AG10803 (cell line): ENCODE measurements at places on chromosomes 13 and 19.
A peak's percentile ranks its signal among the peaks of the same experiment; 100 is the strongest.

DNA sequence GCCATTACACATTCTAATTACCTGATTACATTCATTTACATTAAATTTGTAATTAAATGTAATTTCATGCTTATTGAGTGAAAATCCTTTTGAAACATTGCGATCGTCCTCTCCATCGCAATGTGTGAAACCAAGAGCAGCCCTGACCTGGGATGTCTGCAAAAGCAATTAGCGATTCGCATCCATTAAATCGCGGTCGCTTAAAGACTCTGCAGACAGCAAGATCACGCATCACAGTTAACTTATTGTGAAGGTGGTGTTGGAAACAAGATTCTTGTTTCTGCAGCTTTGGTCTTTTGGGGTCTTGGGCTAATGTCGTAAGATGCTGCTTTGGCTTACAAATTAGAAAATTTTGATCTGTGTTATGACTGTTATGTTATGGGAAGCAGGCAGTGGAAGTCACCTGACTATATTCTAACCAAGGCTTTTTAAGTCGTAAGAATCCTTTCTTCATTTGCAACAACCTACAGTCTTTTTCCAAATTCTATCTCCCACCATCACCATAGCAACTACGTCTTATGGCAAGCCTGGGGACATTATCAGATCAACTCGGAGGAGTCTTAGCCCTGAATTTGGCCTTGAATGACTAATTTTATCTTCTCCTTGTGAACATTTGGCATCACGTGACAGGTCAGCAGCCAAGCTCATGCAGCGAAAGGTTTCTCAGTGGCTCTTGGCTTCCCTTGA, 142.8 kb upstream of the SOX1 start:
- DNase-seq, result no peak

GRCh38 chr13:100409132-100409531, 179.5 kb downstream of the GGACT start:
- no peak for DNase-seq

- no peak for DNase-seq
Measured at GRCh38 chr13:112032186-112032993, 34.6 kb upstream of the SOX1 start.

DNA sequence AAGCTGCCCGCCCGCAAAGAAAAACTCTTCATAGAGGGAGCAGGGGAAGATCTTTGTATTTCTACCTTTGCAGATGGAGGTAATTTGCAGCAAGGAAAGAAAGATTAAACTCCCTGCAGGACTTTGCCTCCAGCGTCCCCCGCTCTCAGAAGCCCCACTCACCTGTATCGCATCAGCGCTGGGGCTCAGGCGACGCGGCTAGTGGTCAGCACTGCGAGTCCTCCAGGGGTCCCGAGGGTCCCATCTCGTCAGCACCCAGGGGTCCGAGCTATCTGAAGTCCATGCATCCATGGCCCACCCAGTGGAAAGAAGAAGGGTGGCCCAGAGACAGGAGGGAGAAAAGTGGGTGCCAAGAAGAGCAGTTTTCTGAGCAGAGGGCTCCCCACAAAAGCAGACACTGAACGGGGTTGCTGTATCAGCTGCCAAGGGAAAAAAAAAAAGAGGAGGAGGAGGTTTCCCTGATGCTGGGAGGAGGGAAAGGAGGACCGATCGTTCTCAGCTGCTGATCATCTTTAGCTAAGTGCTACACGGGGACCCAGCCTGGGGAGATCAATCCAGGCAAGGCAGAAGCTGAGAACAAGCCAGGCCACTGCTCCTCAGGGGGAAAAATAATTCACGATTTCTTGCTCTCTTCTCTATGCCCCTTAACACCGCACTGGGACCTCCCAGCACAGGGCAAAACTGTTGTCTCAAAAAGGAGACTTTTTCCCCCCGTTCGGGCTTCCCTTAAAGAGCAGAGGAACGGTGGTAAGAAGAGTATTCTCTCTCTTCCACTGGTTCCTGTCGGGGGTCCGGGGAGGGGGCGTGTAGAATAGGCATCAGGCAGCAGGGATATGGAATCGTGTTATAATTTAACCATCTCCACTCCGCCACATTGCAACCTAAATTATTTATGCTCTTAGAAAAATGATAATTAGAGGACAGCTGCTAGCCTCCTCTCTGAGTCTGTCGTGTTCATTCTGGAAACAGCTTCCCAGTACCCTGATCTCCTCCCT, 117.7 kb upstream of the CACNA1A start:
- no peak for DNase-seq

- no peak for DNase-seq
Measured at GRCh38 chr19:1938071-1938470, 2.9 kb upstream of the CSNK1G2 start.

DNA sequence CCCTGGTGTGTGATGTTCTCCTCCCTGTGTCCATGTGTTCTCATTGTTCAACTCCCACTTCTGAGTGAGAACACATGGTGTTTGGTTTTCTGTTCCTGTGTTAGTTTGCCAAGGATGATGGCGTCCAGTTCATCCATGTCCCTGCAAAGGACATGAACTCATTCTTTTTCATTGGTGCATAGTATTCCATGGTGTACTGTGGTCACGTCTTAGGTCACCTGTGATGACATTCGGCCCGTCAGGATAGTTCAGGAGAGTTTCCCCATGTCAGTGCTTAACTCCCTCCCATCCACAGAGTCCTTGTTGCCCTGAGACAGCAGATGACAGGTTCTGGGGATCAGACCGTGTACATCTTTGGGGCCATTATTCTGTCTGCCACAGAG, 8.6 kb downstream of the ZNF444 start:
- DNase-seq, result no peak

DNA sequence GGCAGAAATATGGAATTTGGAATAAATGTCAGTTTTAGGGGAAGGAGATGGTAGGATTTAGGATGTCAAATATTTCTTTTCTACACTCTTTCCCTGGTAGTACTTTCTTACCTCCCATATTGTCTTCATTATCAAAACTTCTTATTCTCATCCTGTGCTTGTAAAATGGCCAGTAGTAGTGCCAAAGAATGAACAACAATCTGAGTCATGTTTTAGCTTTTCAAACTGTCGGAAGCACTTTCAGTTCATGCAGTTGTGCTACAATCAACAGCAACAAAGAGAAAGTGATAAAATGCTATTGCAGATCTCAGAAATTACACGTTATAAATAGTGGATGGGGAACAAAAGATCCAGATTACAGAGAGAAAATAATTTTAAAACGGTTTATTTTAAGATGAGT, 193.7 kb upstream of the RXFP2 start:
- DNase-seq, result peak; percentile 70

DNA sequence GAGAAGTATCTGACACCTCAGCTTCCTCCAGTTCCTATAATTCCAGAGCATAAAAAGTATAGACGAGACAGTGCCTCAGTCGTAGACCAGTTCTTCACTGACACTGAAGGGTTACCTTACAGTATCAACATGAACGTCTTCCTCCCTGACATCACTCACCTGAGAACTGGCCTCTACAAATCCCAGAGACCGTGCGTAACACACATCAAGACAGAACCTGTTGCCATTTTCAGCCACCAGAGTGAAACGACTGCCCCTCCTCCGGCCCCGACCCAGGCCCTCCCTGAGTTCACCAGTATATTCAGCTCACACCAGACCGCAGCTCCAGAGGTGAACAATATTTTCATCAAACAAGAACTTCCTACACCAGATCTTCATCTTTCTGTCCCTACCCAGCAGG, 3.1 kb downstream of the KLF5 start:
- DNase-seq, result no peak

DNA sequence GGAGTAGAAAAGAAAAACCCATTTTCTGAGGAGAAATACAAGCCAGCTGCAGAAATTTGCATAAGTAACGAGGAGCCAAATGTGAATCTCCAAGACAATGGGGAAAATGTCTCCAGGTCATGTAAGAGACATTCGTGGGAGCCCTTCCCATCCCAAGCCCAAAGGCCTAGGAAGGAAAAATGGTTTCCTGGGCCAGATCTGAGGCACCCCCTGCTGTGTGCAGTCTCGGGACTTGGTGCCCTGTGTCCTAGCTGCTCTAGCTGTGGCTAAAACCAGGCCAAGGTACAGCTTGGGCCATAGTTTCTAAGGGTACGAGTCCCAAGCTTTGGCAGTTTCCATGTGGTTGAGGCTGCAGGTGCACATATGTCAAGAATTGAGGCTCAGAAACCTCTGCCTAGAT, 444.9 kb downstream of the PCDH20 start:
- DNase-seq, result no peak

DNA sequence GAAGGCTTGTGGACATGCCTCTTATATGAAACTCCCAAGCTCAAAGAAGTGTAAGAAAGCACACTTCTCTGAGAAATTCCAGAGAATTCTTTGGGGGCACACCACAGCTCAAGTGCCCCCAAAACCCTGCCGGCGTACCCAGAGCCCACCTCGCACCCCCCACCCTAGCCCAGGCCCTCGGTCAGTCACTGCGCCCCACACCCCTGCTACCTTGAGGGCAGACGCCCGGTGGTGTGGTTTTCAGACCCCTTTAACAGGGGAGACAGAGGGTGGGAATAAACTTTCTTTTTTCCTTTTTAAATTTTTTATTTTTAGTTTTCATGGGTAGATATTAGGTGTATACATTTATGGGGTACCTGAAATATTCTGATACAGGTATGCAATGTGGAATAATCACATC, 29.5 kb downstream of the PEPD start:
- no peak for DNase-seq

GRCh38 chr19:44346556-44346955, 9.9 kb downstream of the ZNF112 start:
- no peak for DNase-seq
